KBM-7 (cell line): ENCODE measurements at places on chromosomes 7 and 10.

- no peak for DNase-seq
Observed at GRCh38 chr7:89771003-89771636, 383.1 kb upstream of the STEAP1 start.

- DNase-seq = peak; percentile 14
Observed at GRCh38 chr7:149325248-149325647, 63.3 kb downstream of the ZNF783 start.

DNA sequence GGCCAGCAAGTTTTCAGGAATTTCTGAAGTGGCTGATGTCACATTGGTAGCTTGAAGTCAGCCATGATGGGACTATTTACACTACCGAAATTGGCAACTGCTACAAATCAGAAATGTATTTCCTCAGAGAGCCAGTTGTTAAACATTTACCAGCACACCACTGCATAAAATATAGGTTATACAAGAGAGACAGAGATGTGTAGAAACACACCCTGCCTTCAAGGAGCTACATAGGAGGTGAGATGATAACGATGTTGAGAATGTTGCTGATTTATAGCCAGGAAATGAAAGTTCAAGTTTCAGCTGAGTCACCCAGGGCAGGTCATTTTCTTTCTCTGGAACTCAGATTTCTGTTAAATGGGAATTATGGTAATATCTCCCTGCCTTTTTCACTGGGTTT lies 46.0 kb upstream of the TCF7L2 start:
- no peak for DNase-seq

DNA sequence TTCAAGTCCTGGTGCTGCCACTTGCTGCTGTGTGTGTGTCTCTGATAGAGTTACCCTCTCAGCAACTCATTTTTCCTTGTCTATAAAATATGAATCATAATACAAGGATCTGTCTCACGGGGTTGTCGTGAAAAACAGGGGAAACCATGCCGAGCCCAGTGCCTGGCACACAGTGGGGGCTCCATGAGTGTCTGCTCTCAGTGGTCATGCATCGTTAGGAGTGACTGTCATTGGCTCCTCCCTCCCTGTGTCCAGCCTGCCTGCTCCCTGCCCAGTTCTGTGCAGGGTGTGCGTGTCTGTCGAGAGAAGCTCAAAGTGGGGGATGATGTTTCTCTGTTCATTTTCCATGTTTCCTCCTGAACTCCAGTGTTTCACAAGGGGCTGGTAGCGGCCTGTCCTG lies 83.6 kb upstream of the LRRC4 start:
- DNase-seq = no peak

DNA sequence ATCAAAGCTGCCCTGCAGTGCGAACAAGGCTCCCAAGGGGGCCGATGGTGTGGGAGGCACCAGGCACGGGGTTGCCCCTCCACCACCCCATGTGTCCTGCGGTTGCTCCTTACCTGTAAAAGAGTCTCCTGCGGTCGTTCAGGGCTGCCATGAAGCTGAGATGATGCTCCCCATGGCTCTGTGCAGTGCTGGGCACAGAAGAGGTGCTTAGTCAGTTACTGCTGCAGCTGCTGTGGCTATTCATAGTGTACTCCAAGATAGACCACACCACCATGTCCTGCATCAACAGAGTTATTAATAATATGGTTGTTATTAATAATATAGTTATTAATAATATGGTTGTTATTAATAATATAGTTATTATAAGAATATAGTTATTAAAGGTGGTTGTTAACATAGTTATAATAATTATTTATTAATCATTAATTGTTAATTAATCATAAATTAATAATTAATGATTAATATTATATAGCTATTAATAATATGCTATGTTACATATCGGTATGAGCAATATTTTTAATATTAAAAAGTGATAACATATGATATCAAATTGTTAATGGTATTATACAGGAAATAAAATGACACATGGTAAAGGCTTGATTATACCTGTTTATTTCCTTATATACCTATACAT lies 97.0 kb upstream of the PFKP start:
- DNase-seq = no peak

DNA sequence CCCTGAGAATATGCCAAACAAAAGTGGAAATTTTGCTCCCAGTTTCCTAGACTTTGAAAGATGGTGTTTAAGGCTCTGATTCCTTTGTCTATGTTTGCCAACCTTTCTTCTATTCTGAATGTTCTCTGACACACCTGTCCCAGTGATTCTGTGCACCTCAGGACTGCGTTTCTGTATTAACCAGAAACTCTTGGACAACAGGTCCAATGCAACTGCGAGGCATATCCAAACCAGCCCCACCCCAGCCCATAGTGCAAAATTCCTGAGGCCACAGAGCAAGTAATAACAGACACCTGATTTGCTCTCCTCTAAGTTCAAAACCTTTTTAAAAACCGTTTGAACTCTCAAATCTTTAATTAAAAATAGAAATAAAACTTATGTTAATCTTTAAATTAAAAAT lies 37.0 kb upstream of the MSRB2 start:
- no peak for DNase-seq
